T-helper 22 cell (primary cell): ENCODE measurements at places on chromosomes 2 and 18.

- DNase-seq = no peak
Observed at GRCh38 chr2:17879137-17879912, 858 bp downstream of the KCNS3 start.

GRCh38 chr2:11534071-11534745, 363 bp downstream of the GREB1 start:
- DNase-seq = no peak

- DNase-seq = no peak
Observed at GRCh38 chr2:45006041-45006941, 3.0 kb downstream of the SIX2 start.

DNA sequence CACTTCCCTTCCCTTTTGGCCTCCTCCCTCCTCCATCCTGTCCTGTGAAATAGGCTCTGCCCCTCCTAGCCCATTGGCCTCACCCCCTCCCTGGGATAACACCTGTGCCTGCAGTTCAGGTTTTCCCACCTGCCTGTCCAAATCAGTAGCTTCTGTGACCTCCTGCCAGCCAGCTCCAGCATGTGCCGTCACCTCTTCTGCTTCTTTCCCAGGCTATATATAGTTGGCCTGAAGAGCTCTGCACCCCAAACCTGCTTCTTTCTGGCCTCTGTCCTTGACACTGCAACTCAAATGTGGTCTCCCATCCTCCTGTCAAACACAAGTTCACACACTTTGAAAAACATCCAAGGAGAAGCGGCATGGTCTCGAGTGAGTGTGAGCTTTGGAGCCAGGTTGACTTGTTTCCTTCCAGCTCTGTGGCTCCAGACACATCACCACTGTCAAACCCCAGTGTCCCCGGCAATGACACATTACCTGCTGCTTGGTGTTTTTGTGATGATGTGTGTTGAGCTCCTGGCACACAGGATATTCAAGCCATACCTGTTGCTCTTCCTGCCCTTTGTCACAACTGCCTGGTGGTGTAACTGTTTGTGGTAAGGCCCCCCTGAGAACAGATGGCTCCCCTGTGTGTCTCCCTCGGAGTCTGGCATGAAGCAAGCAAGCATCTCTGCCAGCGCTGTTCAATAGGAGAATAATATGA, 143.6 kb upstream of the DAPL1 start:
- no peak for DNase-seq

GRCh38 chr2:173412628-173413027, 58.0 kb downstream of the CDCA7 start:
- DNase-seq = no peak

DNA sequence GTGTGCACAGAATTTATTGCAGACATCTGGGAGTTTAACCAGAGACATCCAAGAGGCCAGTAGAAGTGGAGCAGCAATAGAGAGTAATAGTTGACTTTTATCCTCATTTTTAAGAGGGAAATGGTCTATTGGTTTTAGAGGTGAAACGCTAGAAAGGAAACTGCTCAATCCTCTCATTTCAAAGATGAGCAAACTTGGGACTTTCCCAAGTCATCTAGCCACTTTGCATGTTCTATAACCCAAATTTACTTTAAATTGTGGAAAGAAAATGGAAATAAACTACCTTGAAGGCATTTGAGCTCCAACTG, 601.7 kb downstream of the ARHGAP15 start:
- DNase-seq = no peak

- DNase-seq = no peak
Observed at GRCh38 chr2:212797484-212798205, 259.0 kb upstream of the ERBB4 start.

DNA sequence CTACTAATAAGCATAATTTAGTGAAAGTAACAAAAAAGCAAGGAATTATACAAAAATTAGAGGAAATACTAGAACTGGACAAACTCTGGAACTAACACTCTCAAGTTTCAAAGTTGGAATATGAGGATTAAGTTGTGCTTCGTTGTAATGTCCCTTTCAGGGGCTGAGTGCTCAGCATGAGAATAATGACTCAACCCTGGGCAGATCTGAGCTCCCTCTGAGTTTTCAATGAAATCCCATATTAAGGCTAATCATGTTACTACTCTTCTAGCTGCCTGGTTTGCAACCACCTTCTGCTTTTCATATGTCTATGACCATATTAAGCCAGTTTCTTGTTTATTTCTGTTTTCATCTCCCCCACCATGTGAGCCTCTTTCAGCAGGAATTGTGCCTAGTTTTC, 274.9 kb upstream of the LRRTM4 start:
- no peak for DNase-seq

GRCh38 chr2:65331336-65332025, 100.9 kb downstream of the SPRED2 start:
- no peak for DNase-seq

GRCh38 chr2:225999692-226000091, 600.2 kb downstream of the NYAP2 start:
- no peak for DNase-seq

DNA sequence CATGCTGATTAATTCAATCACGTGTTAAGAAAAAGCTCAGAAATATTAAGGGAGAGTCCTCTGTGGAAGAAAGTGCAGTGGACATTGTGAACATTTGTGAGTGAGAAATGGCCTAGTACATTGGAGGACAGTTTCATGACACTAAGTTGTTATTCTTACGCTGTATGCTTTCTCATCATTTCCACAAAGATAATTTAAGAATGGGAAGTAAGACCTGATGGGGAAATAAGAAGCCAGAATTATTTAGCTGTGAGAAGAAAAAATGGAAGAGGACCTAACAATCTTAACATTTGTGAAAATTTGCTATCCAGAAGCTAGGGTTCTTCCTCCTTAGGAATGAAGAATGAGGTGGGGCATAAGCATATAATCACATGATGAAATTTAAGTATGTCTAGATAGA, 15.2 kb upstream of the RAPH1 start:
- no peak for DNase-seq

GRCh38 chr2:191748059-191748461, 70.1 kb downstream of the NABP1 start:
- DNase-seq = no peak

DNA sequence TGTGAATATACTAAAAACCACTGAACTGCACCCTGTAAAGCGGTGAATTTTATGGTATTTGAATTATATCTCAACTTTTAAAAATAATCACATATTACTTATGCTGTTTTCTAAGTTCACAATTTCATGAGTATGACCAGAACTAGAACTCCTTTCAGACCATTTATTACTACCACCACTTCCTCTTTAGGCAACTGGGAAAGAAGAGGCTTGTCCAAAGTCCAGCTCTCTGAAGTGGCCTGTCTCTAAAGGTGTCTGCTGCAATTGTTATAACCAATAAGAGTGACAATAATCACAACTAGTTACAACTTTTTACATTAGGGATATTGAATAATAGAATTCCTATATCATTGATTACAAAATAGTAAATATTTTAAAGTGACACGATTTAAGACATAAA, 267.9 kb upstream of the PIK3C3 start:
- DNase-seq = no peak

- no peak for DNase-seq
Observed at GRCh38 chr2:134438371-134438770, 184.5 kb downstream of the MGAT5 start.

DNA sequence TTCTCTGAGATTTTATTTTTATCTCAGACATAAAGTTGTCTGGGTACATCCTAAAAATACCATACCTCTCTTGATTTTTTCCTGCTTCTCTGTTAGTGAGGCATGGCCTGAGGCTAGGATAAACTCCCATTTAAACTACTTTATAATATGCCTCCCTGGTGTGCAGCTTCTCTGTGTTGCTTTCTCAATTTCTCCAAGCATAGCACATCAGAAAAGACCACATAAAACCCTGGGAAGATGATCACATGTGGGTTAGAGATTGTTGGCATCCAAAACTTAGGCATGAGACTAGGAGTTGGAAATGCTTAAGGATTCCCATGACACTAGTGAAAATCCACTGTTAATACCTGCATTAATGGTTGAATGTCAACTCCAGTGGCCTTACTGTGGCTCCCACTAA, 254.6 kb downstream of the RND3 start:
- DNase-seq = no peak

- no peak for DNase-seq
Observed at GRCh38 chr18:48007955-48008701, 77.7 kb upstream of the SMAD2 start.

DNA sequence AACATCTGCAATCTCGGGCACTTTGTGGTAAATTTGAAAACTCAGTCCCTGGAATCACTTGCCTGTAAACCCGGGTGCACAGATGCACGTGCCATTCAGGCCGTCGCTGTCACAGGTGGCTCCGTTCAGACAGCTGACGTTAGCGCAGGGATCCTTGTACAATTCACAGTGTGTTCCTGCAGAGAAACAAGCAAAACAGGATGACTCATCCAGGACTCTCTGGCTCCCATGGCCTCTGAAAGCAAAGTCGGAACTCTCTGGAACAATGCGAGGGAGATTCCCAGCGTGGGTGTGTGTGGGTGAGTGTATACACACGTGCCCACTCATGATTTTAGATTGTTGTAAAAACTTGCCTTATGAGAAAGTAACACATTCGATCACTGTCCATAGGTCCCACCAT, 136.1 kb upstream of the PID1 start:
- DNase-seq = no peak

GRCh38 chr18:59068276-59069071, 71.2 kb upstream of the SEC11C start:
- DNase-seq = no peak

DNA sequence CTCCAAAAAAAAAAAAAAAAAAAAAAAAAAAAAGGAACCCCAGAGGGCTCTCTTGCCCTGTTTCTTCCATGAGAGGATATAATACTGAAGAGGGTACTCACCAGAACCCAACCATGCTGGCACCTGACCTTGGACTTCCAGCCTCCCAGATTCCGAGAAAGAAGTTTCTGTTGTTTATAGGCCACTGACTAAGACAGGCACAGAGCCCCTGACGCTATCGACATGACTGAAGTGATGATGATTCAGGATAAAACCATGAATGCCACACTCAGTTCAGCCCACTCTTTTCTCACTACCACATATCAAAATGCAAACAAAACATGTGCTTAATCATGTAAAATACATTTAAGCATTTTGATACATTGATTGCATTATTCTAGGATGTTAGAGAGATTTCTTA, 66.1 kb upstream of the CDCA7 start:
- DNase-seq = no peak

GRCh38 chr2:67865917-67866316, 196.9 kb downstream of the C1D start:
- DNase-seq = no peak
